ENCODE measurements at places on chromosomes 1 and 21. TPM values are rescaled to one million over a fixed set of nuclear protein-coding genes. Genes with fewer than 3 reads are reported as not detected.

GRCh38 chr1:50135716-50136115 lies 27.0 kb downstream of the ELAVL4 start:
- no peak overlapping the region for H3K4me3 ChIP-seq
- H3K27me3 ChIP-seq, result no peaks in the 10 kb centered on the region
- no peaks in the 10 kb centered on the region for H3K36me3 ChIP-seq
- no peaks in the 10 kb centered on the region for H3K4me1 ChIP-seq

DNA sequence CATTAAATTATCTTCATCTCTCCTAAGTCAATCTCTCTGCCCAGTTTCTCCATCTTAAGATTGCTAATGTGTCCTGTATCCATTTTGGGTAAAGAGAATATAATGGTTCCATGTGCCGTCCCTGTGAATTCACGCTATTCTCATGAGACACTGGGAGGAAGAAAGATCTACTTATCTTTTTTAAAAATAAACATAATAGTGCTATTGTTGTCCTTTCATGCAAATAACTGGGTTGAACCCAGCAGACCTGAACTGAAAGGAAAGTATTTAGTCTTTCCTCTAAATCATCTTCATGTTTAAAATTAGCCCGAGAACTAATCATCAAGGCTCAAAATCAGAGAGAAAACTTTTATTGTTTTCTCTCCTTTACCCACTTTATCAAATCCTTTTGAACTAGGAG lies 22.4 kb downstream of the SLAMF1 start:
- peaks cover 12% of the 10 kb centered on the region for H3K4me1 ChIP-seq
- no peaks in the 10 kb centered on the region for H3K36me3 ChIP-seq
- H3K27me3 ChIP-seq, result no peaks in the 10 kb centered on the region
- no peak overlapping the region for H3K4me3 ChIP-seq
- no peak for DNase-seq

FCMR gene
- total RNA-seq, result not detected

- H3K27me3 ChIP-seq, result no peaks in the 10 kb centered on the region
- H3K4me1 ChIP-seq, result peaks cover 29% of the 10 kb centered on the region
- no peak overlapping the region for H3K4me3 ChIP-seq
- H3K36me3 ChIP-seq, result no peaks in the 10 kb centered on the region
- no peak overlapping the region for H3K27ac ChIP-seq
- DNase-seq, result no peak
Observed at GRCh38 chr1:234871039-234871709, 257.5 kb downstream of the TOMM20 start.

GRCh38 chr1:203251466-203251865 lies 22.0 kb upstream of the CHIT1 start:
- H3K27ac ChIP-seq, result no peak overlapping the region
- no peak overlapping the region for H3K4me3 ChIP-seq
- no peaks in the 10 kb centered on the region for H3K4me1 ChIP-seq
- no peak for DNase-seq
- no peaks in the 10 kb centered on the region for H3K36me3 ChIP-seq
- H3K27me3 ChIP-seq, result no peaks in the 10 kb centered on the region

FGGY gene
- 3.4 TPM for total RNA-seq

DNA sequence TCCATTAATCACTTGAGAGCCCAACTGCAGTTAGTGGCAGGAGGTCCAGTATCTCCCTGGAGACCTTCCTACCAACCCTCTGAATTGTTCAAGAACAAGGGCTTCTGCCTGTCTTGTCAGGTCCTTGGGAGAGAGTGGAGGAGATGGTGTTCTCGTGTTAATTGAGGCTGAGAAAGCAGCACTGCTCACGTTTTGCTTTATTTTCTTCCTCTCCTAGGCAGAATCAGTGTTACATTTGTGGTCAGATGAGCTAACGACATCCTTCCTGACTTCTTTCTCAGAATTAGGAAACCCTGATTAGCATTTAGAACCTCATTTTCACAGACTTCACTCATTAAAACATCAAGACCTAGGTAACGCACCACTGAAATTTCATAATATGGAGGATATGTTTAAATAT lies 26.4 kb upstream of the LRIG2 start:
- no peak overlapping the region for H3K27ac ChIP-seq
- H3K4me3 ChIP-seq, result no peak overlapping the region
- DNase-seq, result no peak

DNA sequence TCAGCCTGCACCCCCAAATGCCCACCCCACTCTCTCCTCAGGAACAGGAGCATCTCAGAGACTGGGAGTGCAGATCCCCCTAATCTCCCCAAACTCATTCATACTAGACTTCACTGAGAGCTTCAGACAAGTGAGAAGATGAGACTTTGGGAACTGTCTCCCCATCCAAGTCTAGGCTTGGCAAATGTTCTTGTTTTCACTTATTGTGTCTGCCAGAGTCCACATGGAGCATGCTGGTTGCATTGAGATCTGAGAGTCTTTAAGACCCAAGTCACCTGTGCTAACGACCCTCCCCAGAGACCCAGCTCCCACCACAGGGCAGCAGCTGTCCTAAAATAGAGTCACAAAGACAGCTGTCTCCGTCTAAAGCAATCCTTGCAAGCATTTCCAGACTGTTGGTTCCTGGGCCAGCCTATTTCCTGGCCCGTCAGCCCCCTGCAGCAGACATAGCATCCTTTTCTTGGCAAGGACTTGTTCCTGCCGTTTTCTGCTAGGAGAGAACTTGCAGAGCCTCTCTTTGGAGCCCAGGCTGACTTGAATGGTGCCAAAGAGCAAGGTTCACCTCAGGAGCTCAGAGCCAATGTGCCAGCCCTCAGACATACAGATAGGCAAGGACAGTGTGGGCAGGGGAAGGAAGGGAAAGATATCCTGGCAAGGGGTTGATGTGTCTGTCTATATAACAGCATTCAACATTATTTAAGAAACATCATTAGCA lies 1.9 kb upstream of the CNTN2 start:
- no peak overlapping the region for H3K4me3 ChIP-seq
- H3K27ac ChIP-seq, result no peak overlapping the region
- H3K27me3 ChIP-seq, result peaks cover 1% of the 10 kb centered on the region
- DNase-seq, result no peak
- no peaks in the 10 kb centered on the region for H3K36me3 ChIP-seq

All from Caco-2 (cell line).